ENCODE measurements at places on chromosomes 4 and X. TPM values are rescaled to one million over a fixed set of nuclear protein-coding genes. Genes with fewer than 3 reads are reported as not detected.

The CCDC158 gene
- total RNA-seq, result not detected

The MGAT4D gene
- total RNA-seq, result not detected

The KLB gene
- total RNA-seq, result 0.05 TPM

The VEGFC gene
- not detected for total RNA-seq

The SSX4B gene
- not detected for total RNA-seq

The ITM2A gene
- 123 TPM for total RNA-seq

The TEX13D gene
- total RNA-seq, result not detected

The MAP9 gene
- total RNA-seq, result 17.2 TPM

The TEX13C gene
- not detected for total RNA-seq

The C4orf50 gene
- total RNA-seq, result 0.27 TPM

The CLIC2 gene
- total RNA-seq, result not detected

The ASMT gene
- total RNA-seq, result 1.8 TPM

DNA sequence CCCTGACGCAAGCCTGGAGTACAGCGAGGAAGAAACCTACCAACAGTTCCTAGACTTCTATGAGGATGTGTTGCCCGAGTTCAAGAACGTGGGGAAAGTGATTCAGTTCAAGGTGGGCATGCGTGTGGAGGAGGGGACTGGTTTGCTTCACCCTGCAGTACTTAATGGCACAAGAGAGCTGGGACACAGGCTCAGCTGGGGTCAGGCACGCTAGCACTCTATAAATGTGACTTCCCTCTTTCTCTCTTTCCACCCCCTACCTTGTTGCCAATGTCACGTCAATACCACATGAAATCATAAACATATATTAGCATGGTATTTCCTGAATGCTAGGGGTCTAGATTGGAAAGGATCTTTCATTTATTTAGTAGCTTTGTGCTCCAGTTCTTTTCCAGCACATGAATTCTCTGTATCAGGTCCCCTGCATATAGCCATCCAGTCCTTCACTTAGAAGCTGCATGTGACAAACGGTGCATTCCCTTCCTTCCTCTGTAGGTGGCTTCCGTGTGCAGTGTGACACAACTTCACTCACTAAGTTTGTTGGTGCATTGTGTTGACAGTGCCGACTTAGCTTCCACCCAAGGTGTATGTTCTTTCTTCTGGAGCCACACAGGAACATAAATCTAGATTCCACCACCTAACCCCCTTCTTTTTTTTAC, 25.6 kb downstream of the ZRSR2 start:
- peak; percentile 60 for DNase-seq

GRCh38 chrX:10381193-10381592, 224.4 kb downstream of the CLCN4 start:
- no peak for DNase-seq

- DNase-seq, result no peak
These were observed 111.5 kb downstream of the KLF8 start for GRCh38 chrX:56343664-56344063.

DNA sequence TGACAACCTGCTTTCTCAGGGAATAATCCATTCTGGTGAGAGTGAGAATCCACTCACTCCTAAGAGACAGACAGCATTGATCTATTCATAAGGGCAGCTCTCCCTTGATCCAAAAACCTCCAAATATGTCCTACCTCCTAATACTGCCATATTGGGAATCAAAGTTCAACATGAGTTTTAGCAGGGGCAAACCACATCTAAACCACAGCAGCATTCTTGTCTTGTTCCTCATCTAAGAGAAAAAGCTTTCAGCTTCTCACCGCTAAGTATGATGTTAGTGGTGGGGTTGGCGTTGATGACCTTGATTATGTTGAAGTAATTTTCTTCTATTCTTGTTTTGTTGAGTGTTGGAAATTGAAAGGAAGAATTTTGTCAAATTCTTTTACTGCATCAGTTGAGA, 69.6 kb downstream of the SERTM2 start:
- no peak for DNase-seq

- DNase-seq, result no peak
These were observed 4.0 kb downstream of the DUSP9 start for GRCh38 chrX:153650959-153651358.

- no peak for DNase-seq
These were observed 71.9 kb downstream of the RBM47 start for GRCh38 chr4:40557736-40558135.

GRCh38 chr4:89468602-89469001, 161.0 kb upstream of the GPRIN3 start:
- no peak for DNase-seq

- no peak for DNase-seq
These were observed 869.6 kb downstream of the CCSER1 start for GRCh38 chr4:90996813-90997212.

GRCh38 chr4:8759987-8760386, 111.7 kb downstream of the HMX1 start:
- DNase-seq, result no peak

DNA sequence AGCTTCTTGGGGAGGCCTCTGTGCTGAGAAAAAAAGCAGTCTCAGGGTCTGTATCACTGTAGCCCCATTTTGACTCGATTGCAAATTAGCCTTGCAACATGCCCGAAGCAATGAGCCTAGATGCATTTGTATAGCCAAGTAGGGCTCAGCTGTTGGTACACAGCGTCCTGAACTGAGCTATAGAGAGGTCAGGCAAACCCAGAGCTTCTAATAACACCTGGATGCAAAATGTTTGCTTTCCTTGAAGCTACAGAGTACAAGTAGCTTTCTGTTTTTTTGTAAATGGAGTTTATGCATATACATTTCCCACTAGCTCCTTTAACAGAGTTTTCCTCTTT, 87.8 kb downstream of the PLAC1 start:
- DNase-seq, result no peak

DNA sequence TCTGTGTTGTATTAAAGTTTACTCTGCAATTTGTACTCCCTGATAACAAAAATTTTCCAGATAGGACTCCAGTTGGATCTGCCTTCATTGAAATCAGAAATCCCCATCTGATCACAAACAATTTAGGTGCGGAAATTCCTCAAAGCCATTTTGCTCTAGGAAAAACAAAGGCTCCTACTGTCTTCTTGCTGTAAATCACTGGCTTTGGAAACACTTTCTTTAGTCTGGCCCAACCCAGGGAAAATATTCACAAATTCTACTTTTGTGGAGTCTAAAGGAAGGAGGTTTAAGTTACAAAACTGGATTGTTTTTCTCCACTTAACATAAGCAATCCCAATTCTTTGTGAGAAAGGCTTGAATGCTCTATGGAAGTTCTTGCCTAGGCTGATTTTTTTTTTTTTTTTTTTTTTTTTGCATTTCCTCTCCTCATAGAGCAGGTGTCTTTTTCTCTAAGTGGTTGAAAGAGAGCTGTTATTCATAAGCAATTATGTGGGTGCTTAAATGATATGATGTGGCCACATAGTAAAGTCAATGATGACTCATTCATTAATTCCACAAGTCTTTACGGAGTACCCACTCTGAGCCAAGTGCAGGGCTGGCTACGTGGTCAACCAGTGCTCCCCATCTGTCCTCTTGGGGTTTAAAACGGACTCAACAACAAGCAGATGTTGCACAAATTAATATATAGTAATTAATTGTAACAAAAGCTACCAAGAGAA, 261.4 kb downstream of the LDB2 start:
- no peak for DNase-seq

GRCh38 chrX:4588893-4589292, 875.4 kb upstream of the PRKX start:
- no peak for DNase-seq

DNA sequence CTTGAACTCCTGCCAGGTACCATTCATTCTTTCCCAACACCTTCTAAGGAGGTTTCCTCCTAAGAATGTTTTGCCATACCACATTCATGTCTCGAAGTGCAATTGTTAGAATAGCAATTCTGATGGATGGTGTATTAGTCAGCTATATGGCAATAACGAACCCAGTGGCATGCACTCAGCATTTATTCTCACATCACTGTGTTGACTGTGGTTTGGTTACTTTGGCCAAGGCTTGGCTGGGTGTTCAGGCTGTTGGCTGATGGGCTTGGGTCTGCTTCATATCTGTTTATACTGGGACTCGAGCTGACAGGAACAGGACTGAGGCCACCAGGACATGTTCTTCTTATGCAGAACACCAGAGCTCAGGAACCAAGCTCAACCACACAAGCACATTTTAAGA, 31.7 kb downstream of the PSAPL1 start:
- no peak for DNase-seq
